Right lobe of liver (tissue), 6 donors: ENCODE measurements at places on chromosomes 6 and 20.

GRCh38 chr20:10089871-10090587, 55.2 kb downstream of the ANKEF1 start:
- DNase-seq: no peak

DNA sequence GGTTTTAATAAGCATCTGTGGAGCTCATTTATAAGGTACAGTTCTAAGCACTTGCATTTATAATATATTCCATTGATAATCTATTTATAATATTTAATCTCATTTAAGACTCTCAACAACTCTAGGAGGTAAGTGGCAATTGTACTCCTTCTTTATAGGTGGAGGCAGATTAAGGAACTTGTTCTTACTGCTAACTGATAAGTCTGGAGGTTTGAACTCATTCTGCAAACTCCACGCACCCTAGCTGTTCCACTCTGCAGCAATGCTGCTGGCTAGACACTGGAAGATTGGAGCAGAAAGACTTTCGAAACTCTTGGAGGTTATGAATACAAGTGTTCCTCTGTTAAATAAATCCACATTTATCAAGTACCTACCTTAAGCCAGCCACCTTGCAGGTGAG, 793 bp upstream of the HDAC2 start:
- no peak for DNase-seq

DNA sequence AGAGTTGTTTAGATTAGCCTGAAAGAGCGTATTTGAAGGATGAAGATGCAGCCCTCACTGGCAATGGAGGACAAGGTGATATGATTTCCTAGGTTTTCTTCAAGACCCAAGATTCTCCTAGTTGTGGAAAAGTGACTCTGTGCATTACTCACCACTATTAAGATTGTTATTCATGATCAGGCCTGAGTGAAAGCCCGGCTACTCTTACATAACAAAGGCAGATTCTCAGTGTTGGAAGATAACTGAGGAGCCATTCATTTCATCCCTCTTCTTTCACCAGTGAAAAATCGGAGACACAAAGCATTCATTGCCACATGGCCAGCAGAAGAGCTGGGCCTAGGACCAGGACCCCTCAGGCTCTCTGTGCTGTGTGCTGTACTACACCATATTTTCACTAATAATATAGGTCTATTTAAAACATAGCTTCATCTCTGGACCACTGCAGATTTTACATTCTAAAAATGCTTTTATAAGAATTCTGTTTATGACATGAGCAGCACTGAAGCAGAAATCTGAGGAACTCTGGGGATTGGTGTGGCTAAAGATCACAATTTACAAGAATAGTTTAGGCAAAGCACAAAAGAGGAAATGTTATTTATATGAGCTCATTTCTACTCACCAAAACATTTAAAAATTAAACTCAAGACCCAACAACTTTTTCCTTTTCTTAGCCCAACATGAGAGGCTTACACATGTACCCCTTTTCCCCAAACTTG, 181.9 kb upstream of the CCN2 start:
- no peak for DNase-seq

- DNase-seq: no peak
Observed at GRCh38 chr20:52379723-52380336, 188.3 kb upstream of the ZFP64 start.

DNA sequence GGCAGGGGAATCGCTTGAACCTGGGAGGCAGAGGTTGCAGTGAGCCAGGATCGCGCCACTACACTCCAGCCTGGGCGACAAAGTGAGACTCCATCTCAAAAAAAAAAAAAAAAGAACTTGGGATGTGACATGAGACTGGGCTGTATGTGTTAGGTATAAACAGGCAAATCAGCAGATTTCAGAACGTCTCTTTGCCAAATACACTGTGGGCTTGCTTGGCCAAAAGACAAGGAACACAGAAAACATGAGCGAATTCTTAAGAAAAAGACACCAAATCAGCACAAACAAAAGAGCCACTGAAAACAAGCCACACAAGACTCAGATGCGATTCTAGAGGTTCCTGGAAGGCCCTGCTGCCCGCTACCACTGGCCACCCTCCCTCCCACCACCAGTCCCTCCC, 12.5 kb downstream of the ETV7 start:
- no peak for DNase-seq

GRCh38 chr6:45491048-45491735, 113.5 kb upstream of the SUPT3H start:
- no peak for DNase-seq

DNA sequence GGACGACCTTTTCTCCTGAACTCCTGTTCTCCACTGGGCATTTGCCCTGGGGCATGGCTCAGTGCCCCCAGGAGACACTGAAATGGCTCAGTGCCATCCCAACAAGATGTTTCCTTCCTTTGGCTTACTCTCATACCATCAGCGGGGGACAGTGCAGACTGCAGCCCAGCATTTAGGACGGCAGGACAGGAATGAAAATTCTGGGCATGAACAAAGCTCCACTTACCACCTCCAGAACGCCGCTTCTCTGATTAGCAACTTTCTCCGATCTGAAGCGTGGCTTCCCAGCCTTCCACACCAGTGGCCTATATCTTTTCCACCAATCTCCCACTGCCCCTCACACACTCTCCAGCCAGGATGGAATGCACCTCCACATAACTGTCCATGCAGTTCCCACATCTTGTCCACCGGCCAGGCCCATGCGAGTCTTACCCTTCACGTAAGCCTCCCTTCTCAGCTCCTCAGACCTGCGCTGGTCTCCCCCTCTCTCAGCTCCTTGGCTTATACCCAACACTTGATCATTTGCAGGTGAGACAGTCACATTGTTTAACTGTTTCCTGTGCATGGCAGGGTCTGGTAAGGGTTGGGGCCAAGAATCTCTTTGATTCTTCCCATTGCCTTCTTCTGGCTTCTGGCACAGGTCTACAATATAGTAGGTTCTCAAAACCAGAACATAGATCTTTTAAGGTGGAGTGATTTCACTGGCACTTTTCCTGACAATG, 114.5 kb downstream of the FYN start:
- DNase-seq: no peak
